ENCODE measurements at places on chromosomes 2 and 18.

- peak; percentile 88 for DNase-seq
Measured at GRCh38 chr18:9102508-9103375, at the start of gene NDUFV2. NDUFV2 (plus strand) TSS chr18:9102699; CDS start chr18:9102744, 45 bp downstream.

DNA sequence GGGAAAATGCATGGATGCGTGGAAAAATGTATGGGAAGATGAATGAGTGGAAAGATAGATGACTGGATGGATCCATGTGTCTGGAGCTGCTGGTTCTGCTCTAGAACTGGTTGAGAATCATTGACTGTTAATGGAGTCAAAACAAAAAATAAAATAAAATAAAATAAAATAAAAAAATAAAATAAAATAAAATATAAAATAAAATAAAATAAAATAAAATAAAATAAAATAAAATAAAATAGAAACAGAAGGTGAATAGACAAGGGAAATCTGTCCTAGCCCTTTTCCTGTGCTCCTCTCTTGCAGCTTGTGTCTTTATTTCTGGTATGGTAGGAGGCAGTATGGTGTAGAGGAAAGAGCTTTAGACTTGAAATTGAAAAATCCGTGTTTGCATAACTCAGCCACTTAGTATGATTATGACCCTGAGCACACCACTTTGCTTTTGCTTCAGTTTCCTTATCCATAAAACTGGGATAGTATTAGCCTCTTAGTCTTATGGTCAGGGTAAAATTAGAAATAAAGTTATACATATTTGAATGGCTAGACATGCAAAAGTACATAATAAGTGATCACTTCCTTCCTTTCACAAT, 51.0 kb downstream of the PSD4 start:
- no peak for DNase-seq

DNA sequence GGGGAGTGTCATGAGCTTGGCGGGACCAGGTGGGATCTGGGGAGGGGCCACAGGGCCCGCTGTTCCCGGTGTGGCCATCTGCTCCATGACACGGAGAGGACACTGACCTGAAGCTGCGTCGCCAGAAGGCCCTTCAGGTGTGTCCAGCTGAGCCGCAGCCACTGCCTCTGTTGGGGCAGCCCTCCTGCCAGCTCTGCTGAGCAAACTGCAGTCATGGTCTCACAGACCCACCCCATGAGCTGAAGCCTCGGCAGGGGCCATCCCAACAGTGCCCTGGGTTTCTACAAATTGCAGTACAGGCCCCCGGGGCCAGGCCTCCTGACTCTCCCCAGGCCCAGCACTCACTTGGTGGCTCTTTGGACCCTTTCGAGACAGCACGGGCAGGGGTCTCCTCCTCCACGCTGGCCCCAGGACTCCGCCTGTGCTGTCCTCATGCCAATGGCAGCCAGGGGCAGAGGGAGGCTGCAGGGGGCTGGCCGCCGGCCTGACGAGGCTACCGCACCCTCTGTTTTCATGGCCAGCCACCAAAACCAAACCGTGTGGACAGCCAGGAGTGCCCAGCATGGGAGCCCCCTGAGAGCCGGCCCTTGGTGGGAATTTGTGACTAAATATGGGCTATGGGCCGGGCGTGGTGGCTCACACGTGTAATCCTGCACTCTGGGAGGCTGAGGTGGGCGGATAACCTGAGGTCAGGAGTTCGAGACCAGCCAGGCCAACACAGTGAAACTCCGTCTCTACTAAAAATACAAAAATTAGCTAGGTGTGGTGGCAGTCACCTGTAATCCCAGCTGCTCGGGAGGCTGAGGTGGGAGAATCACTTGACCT, 175.2 kb upstream of the SALL3 start:
- no peak for DNase-seq

GRCh38 chr2:145691659-145692058, 1171.7 kb upstream of the ZEB2 start:
- no peak for DNase-seq

DNA sequence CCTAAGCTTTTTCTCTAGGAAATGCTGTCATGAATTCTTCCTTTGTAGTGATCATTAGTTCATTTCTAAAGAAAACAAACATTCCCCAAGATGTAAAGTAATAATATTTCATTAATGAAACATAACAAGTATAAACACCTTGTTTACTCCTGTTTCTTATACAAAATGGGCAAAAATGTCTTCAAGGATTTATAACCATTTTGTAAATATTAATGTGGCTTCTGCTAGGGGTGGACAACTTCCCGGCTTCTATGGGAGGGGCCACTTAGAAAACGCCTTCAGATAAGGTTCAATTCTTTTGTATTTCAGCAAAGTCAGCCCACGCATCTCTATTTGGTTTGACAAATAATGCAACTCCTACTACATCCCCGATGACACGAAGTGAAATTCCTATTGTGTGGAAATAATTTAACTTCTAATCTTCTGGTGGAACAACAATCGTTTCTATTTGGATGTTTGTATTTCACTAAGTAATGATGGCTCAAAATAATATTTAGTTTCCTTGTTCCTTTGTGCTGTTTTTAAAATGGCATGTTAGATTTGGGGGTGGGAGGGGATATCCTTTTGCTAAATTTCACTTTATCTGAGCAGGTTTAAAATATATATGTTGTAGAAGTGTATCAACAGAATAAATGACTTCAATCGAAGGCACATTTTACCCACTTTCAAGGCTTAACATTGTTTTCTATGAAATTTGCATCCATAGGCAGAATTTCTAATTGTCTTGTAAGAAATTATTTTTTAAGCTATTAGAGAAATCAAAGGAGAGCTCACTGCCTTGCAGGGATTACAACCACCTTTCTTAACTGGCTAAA, 14.7 kb upstream of the HOXD1 start:
- DNase-seq = no peak

- DNase-seq = no peak
Measured at GRCh38 chr2:26692279-26692896, at the start of gene KCNK3. KCNK3 (plus strand) TSS chr2:26692722; CDS start chr2:26692876, 154 bp downstream.

DNA sequence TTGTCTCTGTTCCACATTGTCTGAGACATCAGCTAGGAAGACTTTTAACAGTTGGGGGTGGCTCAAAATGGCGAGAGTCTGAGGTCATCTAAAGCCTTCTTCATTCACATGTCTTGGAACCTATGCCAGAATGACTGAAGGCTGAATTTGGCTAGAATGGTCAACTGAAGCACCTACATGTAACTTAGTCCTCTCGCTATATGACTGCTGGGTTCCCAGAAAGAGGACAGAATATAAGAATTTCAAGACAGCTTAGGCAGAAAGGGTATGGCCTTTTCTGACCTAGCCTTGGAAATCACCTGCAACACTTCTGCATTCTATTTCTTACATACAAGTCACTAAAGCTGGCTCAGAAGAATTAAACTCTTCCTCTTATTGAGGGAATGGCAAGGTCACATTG, 75.6 kb upstream of the OTX1 start:
- DNase-seq = no peak

- DNase-seq = peak; percentile 11
Measured at GRCh38 chr2:191539068-191539467, 138.9 kb upstream of the NABP1 start.

GRCh38 chr18:70296289-70296688, 7.4 kb downstream of the SOCS6 start:
- no peak for DNase-seq

GRCh38 chr2:201880579-201880978, 74.2 kb downstream of the CDK15 start:
- DNase-seq = peak; percentile 61

DNA sequence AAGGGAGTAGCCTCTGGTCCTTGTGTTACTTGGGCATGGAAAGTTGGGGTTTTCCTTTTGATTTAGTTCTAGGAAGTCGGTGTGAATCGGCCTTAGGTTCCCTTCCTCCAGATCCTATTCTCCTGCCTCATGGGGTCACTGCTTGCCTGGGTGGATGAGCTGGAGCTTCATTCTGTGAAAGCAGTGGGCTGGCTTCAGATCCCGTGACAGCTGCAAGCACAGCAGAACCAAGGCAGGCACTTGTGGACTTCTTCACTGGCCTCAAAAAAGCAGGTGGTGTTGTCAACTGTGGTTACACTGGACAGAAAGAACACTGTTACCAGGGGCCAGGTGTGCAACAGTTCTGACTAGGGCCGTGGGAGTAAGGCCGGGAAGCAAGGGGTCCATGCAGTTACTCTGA, 243.4 kb downstream of the LDLRAD4 start:
- DNase-seq = no peak

DNA sequence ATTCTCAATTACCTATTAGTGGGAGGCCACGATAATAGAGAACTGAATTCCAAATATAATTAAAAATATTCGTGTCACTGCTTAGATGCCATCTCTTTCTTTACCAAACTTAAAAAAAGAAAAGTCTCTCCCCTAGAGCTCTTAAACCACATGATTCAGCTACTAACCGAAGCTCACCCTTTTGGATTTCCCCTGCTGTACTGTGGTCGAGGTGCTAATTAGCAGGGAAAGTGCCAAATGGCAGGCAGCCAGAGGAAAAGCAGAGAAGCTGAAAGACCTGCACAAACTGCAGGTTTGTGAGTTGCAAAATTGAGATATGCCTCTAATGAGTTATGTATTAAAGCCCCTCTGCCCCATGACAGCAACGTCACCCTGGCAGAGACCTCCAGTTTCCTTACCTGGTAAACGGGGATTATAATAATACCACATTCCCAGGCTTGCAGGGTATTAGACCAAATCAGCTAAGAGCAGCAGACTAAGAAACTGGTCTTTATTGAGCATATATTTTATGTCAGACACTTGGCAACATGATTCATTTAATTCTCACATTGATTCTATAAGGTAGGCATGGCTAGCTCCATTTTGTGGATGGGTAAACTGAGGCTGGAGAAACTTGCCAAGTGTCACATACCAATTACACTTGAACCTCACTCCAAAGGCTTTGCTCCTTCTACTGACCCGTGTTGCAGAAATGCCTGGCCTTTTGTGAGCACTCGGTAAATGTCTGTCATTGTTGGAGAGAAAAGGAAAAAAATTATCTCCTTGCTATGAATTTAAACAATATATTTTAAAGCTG, 259.7 kb downstream of the LPIN1 start:
- DNase-seq = no peak

- no peak for DNase-seq
Measured at GRCh38 chr2:16671760-16672159, 6.1 kb upstream of the CYRIA start.

GRCh38 chr2:205858275-205858674, 176.0 kb downstream of the NRP2 start:
- DNase-seq = no peak

GRCh38 chr18:74989134-74989533, 219.8 kb downstream of the PTGR3 start:
- DNase-seq = no peak

- peak; percentile 7 for DNase-seq
Measured at GRCh38 chr2:227374158-227374557, 4.9 kb downstream of the TM4SF20 start.

DNA sequence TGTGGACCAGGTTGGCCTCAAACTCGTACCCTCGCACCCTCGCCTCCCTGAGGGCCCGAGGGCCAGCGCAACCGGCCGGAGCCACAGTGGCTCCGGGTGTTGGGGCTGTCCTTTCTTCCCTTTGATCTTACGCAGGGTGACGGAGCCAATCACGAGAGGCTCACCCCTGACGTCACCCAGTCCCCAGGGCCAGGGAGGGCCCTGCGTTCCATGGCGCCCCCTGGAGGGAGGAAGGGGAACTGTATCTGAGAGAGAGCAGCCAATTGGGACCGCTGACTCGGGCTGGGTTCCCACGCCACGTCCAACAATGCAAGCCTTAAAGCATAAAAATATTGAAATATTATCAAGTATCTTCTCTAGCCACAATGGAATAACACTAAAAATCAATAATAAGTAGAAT, 432.8 kb upstream of the LRRTM4 start:
- no peak for DNase-seq

DNA sequence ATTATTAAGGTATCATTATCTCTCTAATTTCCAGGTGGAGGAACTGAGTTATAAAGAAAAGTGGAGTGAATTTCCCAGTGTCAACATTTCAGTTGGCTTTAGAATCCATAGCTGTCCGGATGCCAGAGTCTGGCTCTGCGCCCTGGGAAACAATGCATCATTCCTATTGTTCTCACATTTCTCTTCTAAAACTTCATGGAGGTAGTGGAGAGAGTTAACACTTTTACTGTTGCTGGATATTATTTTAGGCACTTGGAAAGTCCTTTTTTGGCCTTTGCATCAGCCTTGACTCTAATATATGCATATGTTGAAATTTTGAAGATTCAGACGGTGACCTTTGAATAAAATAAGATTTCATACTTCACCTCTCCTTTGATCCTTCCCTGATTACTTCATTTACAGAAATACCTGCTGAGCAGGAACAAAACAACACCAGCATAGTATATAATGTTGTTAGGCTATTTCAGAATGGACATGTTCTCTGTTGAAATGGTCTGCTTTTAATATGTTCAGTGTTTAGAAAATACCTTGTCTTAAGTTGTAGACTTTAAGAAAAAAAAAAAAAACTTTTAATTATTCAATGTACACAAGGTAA, 148.8 kb downstream of the EPHA4 start:
- no peak for DNase-seq

DNA sequence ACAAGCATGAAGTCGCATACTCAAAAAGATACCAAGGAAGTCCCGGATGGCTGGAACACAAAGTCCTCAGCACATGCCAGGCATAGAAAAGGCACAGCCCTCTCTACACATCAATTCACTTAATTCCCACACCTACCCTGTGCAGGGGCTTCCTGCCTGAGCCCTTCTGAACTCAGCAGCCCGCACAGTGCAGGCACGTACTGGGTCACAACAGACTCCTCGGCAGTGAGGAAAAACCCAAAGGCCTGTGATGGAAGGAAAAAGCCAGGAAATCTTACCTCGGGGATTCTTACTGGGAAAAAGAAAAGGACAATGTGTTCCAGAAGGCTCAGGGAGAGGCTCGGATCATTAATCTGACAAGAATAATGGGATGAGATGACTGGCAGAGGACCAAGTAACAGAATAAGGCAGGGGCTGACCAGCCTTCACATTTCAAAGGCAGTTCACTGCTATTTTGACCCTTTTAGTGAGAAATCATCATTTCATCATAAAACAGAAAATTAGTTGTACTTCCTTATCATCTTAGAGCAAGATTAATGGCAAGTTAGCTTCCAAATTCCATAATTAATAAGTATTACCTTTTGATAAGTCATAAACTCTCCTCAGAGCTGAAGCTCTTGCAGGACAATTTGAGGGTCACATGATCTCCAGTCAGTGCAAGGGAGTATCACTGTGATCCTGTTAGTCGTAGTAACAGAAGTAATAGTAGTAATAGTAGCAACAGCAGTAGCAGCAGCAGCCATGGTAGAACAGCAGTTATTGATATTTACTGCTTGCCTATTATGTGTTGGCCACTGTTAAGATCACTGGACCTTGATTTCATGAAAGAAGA, 87.4 kb downstream of the STK39 start:
- no peak for DNase-seq

DNA sequence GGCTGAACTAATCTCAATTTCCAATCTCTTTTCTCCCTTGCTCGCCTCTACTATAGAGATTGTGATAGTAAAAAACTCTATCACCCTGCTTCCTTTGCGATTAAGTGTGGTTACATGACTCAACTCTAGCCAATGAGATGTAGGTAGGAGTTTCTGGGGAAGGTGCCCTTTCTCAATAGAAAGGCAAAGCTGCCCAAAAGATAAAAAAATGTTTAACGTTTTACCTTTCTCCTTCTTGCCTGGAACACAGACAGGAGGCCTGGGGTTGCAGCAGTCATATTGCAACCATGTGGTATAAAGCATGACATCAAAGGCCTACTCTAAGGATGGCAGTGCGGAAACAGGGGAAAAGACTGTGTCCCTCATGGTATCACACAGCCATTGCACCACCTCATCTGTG, 31.5 kb downstream of the TMEM37 start:
- no peak for DNase-seq

GRCh38 chr18:25597476-25597875, 245.5 kb upstream of the ZNF521 start:
- DNase-seq = no peak

- DNase-seq = no peak
Measured at GRCh38 chr2:159208438-159208837, 78.1 kb downstream of the WDSUB1 start.

GRCh38 chr2:203071148-203071547, 56.5 kb downstream of the NBEAL1 start:
- DNase-seq = no peak

Data from HFFc6 (cell line).